CD4-positive, alpha-beta T cell treated with Interleukin-4 for 1 hour (primary cell): ENCODE measurements at places on chromosomes 6 and 20.

- DNase-seq: no peak
Measured at GRCh38 chr6:3805448-3806123, 43.6 kb upstream of the FAM50B start.

DNA sequence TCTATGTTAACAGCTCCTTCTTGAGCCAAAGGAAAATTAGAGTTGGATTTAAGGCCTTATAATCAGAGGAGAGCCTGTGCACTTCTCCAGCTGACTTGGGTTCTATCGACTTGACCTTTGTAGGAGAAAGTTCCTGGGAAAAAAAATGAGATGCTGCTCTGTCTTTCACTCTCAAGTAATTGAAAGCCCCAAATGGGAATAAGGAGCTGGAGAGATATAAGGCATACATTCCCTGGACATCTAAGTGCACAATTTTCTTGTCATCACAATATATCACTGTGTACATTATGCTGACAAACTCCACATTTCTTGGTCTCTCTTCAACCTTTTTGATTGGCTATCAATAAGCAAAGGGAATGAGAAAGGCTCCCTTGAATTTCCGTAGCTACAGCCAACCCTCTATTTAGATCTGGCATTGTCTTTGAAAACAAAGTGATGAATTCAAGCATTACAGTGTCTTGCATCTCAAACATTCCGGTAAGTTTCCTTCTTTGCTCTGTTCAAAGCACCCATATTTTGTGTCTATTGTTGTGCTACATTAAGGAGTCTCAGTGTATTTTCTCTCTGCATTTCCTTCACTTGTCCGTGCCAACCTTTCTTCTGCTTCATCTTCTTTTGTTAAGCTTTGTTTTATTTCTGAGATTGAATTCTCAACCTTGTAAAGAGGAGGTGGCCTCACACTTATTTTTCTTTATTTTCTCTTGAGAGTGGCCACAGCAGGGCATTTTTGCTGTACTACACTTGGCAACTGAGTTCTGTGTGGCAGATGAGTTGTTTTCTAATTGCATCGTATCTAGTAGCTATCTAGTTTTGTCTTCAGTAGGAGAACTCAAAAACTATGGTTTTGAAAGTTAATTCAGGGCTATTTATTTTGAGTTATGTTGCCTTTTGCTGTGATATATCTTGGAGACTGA is 450.3 kb upstream of the MAN1A1 start:
- no peak for DNase-seq

- DNase-seq: no peak
Measured at GRCh38 chr6:166005401-166005943, 162.2 kb downstream of the TBXT start.

DNA sequence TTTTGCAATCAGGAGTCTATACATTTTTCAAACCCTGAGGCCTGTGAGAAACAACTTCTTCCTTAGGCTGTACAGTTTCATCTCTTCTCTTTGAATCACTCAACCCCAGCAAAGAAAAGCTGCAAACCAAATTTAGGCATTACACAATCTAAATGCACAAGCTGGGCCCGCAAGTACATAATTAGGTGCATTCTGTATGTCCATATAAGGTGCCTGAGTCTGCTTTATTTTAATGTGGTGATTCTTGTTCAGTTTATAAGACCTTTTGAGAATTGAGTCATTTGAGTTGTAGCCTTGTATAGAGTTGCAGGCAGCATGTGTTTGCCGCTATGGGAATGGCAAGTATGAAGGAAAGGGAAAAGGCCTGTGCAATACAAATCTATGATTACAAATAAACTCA is 709.6 kb upstream of the MARCKS start:
- DNase-seq: no peak

GRCh38 chr20:3246682-3247081 is 7.7 kb upstream of the SLC4A11 start:
- no peak for DNase-seq

- no peak for DNase-seq
Measured at GRCh38 chr6:8435845-8436168, 462 bp upstream of the SLC35B3 start.

- DNase-seq: no peak
Measured at GRCh38 chr6:148907573-148907972, 160.7 kb downstream of the UST start.

- DNase-seq: no peak
Measured at GRCh38 chr6:118216751-118217150, 309.7 kb downstream of the SLC35F1 start.

GRCh38 chr6:70151616-70152015 is 151.3 kb downstream of the COL9A1 start:
- no peak for DNase-seq

GRCh38 chr6:36504982-36505381 is 42.3 kb downstream of the STK38 start:
- DNase-seq: no peak
